Activated T-helper 1 cell treated with anti-CD3 and anti-CD28 coated beads, Interleukin-2, amount 50 U/mL, for 16 hours (primary cell): ENCODE measurements at places on chromosomes 7 and 10.

DNA sequence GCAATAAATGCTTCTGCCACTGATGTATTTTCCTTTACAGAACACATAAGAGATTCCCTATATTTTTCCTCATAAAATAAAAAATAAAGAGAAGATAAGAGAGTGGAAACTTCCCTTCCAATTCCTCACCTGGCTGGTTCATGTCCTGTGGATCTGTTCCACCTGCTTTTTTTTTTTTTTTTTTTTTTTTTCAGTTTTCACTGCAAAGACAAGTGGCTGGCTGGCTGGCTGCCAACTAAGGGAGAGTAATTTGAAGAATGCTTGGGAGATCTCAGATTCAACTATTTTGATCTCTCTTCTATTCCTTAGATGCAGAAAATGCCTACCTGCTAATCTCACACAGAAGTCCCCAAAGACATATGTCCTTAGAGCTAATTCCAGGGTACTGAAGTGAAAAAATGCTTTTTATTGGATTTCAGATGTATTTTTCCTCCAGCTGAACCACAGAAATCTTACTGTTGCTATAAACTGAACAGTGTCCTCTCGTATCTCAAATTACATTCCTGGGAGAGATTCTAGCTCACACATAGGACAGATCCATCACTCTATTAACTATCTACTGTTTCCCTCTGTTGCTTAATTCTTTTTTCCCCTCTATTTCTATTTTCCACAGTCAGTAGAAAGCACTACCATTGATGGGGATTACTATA is 120.8 kb downstream of the NRCAM start:
- no peak for DNase-seq

DNA sequence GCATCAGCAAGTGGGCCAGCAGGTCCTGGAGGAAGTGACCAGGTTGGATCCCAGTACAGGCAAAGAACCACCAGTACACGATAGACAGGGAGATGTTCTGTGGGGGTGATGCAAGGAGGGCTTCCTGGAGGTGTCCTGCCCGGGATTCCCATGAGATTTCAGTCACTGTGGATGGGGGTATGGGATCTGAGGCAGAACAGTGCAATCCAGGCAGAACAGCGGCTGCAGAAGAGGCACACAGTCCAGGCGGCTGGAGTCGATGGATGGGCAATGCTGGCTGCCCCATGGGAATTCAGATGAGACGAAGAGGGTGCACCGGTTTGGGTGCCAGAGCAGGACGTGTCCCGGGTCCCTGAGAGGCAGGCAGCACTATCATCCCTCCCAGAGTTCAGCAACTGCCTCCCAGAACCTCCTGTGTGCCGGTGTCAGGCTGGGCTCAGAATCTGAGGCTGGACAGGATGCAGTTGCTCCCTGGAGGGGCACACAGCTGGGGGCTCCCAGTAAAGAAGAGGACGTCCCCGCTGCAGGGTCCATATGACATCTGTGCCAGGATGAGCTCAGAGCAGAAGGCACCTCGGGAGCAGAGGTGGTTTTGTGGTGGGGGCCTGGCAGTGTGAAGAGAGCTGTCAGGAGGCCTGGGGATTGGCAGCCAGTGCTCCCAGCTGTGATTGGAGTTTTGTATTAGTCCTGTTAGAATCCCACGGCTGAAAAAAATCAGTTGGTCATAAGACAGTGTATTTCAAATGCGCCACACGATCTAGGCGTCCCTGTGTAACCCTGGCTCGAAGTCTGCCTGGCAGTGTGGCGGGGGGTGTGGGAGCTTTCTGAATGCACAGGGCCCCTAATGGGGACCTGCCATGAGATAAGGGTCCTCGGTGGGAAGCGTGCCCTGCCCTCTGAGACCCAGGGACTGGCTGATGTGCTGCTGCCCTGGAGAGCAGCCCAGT is 3.2 kb downstream of the KNDC1 start:
- no peak for DNase-seq

- DNase-seq, result no peak
These were observed 128.1 kb downstream of the JMJD1C start for GRCh38 chr10:63337455-63338251.

DNA sequence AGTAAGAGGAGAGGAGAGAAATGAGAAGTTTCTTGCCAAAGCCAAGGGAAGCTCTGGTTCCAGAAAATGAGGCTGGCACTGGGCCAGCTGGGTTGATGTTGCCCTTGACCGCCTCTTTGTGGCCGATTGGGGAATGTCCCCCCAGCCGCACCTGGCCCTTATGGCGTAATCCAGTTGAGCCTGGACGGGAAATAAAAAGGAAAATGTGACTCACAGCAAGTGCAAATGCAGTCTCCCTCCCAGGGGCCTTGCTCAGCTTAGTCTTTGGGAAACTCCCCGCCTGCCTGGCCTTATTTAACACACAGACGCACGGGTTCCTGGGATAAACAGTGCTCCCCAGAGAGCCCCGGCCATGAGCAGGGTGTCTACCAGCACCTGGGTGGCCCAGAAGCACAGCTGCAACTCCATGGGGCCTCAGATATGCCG is 174.8 kb downstream of the KIAA1217 start:
- DNase-seq, result peak; percentile 3

- no peak for DNase-seq
These were observed 339.1 kb downstream of the ATRNL1 start for GRCh38 chr10:115432188-115432819.

DNA sequence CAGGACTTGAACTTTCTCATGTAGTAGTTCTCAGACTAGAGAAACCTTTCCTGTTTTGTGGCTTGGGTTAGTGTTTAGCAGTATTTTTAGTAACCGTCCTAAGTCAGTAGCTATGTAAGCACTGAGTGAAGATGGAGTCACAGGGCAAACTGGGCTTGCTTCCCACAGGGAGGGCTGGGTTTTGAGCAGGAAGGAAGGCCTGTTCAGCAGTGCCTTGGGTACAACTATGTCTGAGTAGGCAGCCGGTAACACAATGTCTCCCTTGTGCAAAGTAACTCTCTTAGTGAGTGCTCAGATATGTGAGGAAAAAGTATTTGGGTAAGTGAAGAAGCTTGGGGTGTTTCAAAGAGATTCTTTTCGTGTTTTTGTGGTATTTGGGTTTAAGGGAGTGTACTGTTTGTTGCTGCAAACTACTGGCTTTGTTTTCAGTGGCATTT is 96.4 kb downstream of the CCSER2 start:
- no peak for DNase-seq
